Pulmonary artery endothelial cell (primary cell): ENCODE measurements at places on chromosomes 2 and 18.

DNA sequence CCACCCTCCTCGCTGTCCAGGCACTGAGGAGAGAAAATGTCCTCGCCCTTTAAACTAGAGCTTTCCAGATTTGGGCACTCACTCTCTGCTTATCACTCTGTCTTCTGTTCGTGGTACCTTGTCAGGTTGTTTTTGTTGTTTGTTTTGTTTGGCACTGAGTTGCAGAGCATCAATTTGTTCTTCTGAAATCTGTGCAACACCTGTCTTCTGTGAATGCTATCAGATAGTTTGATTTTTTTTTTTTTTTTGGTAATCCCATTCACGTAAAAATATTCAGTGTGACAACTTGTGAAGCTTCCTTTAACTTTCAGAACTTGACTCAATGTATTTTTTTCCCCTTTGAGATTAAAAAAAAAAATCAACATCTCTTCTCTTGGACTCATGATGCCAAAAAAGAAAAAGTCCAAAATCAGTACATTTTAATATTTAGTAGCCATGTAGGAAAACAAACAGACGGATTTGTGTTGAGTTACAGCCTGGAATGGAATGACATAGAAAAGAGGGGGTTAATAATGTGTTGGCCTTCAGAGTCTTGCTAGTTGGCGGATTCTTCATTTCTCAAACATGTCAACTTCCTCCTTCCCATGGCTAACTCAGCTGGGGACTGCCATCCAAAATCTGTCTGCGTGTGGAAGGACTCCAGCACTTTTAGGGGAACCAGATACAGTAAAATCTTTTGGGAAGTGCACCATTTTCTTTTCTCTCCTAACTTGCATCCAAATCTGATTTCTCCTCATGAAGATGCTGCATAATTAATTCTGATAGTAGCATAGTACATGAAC lies 1.6 kb downstream of the TMEM178A start:
- DNase-seq: no peak

- no peak for DNase-seq
Measured at GRCh38 chr2:204663816-204664425, 118.6 kb downstream of the PARD3B start.

- DNase-seq: no peak
Measured at GRCh38 chr2:126754240-126755004, 98.5 kb downstream of the GYPC start.

DNA sequence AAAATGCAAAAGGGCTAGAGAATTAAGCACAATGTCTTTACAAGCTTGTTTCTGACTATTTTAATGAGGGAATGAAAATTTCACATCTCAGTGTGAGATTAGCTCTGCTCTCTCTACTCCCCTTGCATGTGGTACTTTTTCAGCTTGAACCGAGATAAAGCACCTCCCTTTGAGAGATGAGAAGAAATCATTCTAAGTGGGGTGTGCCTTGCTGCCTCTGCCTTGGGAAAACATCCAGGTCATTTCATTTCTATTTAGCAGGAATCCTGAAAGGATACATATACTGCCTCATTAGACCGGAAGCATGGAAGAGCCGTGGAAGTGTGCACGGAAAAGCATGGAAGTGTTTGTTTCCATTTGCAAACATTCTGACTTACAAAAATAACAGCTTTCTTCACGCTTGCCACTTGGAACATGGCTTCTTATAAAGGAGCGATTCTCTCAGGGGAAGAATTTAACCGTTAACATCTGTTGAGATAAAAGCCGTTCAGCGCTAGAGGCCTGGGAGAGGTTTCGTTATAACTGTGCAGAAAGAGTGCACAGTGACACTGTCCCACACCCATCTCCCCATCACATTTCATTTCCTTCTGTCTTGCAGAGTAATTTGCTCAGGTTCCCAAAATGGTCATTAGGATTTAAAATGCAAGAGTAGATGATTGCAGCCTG lies 16.7 kb downstream of the NOSTRIN start:
- no peak for DNase-seq

- no peak for DNase-seq
Measured at GRCh38 chr2:127615511-127616166, 30.3 kb upstream of the GPR17 start.

DNA sequence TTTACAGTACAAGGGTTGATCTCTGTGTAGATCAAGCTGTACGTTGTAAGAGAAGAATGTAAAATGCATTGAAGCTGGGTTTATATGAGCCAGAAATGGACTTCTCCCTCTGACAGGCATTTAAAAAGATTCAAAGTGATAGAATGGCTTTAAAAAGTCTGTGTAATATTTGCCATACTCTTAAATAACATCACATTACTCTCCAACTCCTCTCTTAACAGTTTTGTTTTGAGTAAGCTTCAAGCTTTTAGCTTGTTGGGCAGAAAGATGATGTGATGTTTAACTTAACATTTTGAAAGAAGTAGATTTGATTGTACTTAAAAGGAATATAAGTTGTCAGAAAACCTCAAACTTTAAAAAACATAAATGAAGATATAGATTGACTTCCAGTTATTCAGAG lies 72.2 kb downstream of the COX7A2L start:
- no peak for DNase-seq

- no peak for DNase-seq
Measured at GRCh38 chr2:88059979-88060906, 4.7 kb upstream of the KRCC1 start.

DNA sequence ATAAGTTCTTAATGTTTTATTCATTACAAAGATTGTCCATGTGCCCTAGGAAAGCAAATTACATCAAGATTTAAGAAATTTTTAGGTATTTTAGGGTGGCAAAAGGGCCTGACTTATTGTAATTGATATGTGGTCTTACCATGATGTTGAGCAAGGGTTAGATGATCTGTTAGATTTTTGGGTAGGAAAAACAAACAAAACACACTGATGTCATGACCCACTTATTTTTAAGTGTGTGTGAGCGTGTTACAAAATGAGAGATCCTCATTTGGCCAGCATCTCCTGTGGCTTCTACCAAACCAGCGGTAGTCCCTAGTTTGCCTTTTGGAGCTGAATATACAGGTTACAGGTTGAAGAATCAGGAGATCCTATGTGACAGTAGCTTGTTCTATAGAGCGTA lies 89.8 kb upstream of the ITGB6 start:
- no peak for DNase-seq

DNA sequence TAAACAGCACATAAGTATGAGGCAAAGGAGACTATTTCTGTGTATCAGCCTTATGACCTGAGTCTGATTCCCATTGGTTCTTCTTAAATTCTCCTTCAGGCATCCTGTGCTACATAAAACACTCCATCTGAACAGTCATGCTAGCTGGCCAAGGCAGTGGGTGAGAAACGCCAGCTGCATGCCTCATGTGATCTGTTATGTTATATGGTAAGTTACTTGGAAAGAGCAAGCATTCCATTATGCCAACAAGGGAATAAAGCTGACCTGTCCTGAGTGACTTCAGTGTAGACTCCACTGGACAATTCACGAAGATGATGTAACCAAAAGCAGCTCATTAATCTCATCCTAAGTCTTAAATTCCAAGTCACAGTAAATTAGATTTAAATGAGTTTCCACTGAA lies 216.5 kb upstream of the FN1 start:
- DNase-seq: no peak

DNA sequence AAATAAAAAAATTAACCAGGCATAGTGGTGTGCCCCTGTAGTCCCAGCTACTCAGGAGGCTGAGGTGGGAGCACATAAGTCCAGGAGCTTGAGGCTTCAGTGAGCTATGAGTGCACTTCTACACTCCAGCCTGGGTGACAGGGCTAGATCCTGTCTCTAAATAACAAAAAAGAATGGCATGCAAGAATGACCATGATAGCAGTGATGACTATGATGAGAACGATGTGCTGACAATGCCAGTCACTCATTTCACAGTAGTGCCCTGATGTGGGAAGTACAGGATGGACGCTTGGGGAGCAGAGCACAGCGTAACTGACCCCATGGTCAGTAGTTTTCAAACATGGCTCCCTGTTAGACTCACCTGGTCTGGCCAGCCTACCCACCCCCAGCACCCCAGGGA lies 139.1 kb downstream of the VAPA start:
- DNase-seq: no peak

GRCh38 chr18:9994026-9994570 lies 80.3 kb downstream of the VAPA start:
- no peak for DNase-seq

GRCh38 chr2:114610677-114611076 lies 168.2 kb downstream of the DPP10 start:
- no peak for DNase-seq

- no peak for DNase-seq
Measured at GRCh38 chr2:187475499-187476248, 27.6 kb upstream of the CALCRL start.

DNA sequence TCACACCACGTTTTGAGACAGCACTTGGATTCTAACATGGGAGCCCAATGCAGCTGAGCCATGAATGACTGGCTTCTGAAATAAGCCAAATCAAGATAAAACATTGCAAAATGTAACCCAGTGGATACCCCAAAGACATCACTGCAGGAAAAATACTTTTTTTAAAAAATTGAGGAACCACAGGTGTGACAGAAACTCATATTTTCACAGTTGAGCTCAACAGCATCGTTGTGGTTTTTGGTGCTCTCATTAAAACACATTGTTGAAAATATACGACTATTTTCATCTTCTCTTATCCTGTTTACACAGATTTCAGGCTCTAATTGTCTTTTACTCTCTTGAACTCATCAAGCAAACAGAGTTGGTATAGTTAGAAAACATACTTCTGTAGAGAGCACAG lies 429.3 kb upstream of the VRK2 start:
- no peak for DNase-seq

DNA sequence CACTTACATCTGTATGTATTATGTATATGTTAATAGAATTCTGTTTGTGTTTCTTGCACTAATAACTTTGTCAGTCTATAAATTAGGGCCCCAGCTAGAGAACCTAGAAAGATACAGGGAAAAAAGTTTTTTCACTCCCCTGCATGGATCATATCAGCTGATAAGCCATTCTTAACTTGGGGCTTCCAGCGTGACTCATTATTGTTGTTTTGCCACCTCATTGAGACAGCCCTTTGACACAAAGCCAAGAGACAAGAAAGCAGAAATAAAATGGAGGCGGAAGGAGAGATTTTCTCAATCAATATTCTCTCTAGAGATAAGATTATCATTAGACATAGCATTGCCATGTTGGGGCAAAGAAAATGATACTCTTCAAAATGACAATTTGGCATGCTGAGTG lies 93.4 kb downstream of the AKAIN1 start:
- no peak for DNase-seq

DNA sequence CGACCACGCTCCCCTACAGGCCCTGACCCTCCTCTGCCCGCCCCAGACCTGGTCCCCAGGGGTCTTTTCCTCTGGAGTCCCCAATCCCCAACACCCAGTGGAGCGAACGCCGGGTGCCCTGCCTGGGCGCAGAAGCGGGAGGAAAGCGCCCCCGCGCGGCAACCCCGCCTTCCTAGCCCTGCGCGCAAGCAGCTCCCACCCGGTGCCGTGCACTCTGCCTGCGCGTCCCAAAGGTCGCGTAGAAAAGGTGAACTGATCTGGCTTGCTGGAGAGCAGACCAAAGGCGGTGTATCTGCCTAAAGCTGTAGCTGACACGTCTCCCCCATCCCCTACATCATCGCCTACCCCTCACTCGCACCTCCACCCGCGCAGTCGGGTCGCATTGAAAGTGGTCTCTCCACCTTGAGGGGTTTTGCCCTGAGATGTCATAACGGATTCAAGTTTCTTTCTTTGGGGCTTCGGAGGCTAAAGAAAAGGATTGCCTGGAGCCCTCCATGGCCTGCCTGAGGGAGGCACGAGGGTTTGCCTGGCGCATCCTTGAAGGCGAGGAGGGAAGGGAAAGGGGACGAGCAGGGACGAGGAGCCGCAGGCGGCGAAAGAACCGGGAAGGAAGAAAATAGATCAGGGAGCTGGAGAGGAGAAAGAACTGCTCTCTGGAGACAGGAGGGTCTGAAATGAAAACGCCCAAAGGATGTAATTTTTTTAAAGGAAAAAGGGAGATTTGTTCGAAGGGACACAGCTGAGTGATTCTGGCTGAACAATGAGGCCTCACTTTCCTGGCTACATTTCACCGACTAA lies 5.8 kb downstream of the GAD1 start:
- no peak for DNase-seq

GRCh38 chr18:49519101-49519971 lies 32.3 kb upstream of the C18orf32 start:
- DNase-seq: no peak

DNA sequence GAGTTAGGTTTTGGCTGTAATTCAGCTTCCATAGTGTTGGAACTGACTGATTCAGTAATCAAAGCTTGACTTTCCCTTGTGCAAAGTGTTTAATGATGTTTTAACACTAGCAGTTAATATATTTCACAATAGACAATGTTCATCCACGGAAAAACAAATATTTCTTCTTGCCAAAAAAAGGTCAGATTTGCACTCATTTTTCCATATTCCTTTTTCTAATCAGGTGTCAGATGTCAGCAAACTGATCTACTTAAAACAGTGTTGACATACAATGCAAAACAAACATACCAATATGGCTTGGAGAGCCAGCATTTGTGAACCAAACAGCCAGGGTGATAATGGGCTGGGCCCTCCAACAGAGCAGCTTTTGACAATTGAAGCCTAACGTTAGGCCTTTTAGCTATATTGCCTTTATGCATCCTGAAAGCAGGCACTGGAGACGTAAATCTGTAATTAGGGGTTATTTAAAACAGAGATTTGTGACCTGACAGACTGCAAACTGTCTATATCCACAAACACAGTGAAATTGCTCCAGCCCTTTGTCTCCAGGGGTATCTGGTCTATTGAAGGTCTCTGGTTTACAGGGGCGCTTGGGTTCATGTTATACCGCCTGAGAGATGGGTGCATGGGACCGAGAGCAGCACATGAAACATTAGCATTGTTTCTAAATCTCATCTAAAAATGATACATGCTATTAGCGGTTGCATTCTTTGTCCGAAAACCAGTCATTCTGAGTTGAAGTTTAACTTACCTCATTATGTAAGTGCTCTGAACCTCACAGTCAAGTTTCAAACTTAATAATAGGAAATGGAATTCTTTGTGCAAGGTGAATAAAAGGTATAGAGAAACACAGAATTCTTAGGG lies 7.1 kb upstream of the CDCA7 start:
- DNase-seq: no peak

GRCh38 chr2:27139310-27139709 lies at the start of gene PRR30:
TSS of gene PRR30 (minus strand) at chr2:27139410. CDS start at chr2:27138329, 1,081 bp downstream.
- DNase-seq: no peak

DNA sequence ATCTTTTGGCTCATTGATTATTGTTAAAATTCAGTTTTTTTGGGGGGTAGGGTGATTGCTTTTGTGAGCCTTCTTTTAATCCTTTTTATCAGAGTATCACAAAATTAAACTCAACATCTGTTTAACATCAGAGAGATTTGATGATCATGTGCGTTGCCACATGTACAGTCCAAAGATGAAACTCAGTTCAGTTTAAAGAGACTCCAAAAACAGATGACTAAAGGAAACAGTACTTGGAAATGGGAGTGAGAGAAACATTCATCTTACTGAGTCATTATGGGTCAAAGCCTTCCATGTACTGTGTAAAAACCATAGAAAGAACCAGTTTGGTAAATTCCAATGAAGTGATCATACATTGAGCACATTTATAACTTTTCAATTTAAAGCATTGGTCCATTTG lies 53.0 kb downstream of the LYPD6 start:
- no peak for DNase-seq

GRCh38 chr2:37892436-37893114 lies 32.5 kb upstream of the RMDN2 start:
- DNase-seq: no peak
